ENCODE measurements at places on chromosomes 4 and X.

- no peak for DNase-seq
Measured at GRCh38 chrX:139078761-139079280, 367.3 kb upstream of the FGF13 start.

GRCh38 chrX:153401133-153401764, at the start of gene PNMA6E:
PNMA6E (minus strand) TSS chrX:153401350; CDS start chrX:153398849, 2,501 bp downstream.
- DNase-seq = no peak

GRCh38 chr4:7526929-7527535, 92.3 kb upstream of the PSAPL1 start:
- no peak for DNase-seq

- DNase-seq = no peak
Measured at GRCh38 chr4:40251366-40251765, 54.5 kb downstream of the RHOH start.

GRCh38 chr4:56995525-56995924, 16.8 kb downstream of the POLR2B start:
- no peak for DNase-seq

GRCh38 chr4:69999420-69999819, 3.7 kb downstream of the STATH start:
- DNase-seq = no peak

GRCh38 chrX:32530802-32531403, 680.4 kb downstream of the DMD start:
- DNase-seq = no peak

GRCh38 chr4:42280327-42281095, 116.8 kb upstream of the SHISA3 start:
- DNase-seq = no peak

DNA sequence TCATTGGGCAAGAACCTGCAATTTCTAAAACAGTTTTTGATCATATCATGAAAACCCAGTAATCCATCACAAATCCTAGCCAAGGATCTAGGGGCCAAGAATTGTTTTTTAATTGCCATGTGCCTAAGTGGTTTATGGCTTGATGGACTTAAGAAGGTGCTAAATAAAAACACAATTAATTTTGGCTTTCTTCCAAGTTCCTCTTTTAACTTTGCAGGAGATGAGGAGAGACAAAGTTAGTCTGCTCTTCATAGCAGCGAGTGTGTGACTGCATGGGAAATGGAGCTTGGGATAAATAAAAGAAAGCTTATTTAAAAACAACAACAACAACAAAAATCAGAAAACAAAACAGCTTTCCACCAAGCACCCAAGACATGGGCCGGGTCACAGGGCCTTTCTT, 41.4 kb downstream of the ARHGEF9 start:
- no peak for DNase-seq

GRCh38 chr4:17708992-17709762, 72.2 kb downstream of the FAM184B start:
- peak; percentile 62 for DNase-seq

DNA sequence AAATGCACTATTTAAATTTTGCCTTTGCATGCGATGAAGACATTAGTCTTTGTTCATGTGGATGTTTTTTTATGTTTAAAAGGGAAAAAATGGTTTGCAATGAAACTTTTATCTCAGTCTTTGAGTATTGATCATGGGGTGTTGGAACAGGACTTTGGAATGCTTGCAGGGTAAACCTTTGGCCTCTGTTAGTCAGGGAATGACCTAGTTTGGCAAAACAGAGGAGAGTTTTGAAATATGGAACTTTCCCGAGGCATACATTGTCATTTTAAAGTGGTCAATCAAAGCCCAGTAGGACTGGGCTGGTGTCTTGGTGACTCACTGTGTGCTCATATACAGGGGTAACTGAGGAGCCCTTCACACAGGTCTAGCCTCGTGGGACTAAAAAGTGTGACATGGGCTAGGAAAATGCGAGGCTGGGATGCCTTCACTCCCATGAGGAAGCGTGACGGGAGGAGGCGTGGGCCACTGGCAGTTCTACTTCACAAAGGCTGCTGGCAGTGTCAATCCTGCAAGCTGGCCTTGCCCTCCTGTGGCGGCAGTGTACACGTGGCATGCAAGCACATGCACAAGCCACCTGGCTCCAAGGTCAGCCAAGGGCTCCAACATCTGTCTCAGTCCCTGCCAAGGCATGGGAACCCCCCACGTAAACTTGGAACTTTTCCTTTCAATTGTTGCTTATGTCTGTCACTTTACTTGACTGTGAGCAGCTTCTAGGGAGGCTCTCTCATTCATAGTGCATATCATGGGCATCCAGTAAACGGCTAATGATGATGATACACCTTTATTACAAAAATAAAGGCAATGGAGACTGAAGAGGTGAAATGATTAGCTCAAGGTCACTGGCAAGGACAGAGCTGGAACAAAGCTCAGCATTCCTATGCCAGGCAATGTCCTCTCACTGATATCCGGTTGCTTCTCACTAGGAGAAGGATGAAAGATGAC, 5.2 kb upstream of the F11 start:
- no peak for DNase-seq

DNA sequence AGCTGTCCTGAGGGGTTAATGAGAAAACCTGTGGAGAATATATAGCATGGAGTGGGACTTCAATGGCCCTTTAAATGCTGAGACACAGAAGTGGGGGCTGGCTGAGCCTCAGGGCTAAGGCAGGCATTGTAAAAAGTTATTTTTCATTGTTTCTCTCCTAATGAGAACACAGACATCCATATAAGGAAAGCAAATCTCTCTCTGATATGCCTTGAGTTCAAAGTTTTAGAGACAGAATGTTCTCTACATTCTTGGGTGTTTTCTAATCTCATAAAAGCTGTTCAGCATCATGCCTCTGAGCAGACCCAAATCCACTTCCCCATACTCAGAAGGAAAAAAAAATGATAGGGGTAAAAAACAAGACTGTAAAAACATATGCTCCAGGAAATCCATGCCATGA, 16.8 kb upstream of the RAB40A start:
- DNase-seq = no peak

GRCh38 chrX:13000301-13000811, 25.4 kb downstream of the TMSB4X start:
- DNase-seq = no peak

- DNase-seq = no peak
Measured at GRCh38 chr4:182137343-182137742, 105.9 kb upstream of the TENM3 start.

- DNase-seq = no peak
Measured at GRCh38 chrX:17496407-17496806, 121.4 kb downstream of the NHS start.

- no peak for DNase-seq
Measured at GRCh38 chr4:89382439-89382838, 74.8 kb upstream of the GPRIN3 start.

GRCh38 chr4:145904413-145905177, 34.0 kb downstream of the ZNF827 start:
- DNase-seq = no peak

- DNase-seq = no peak
Measured at GRCh38 chrX:106401965-106402559, 209.7 kb upstream of the RADX start.

GRCh38 chrX:71109051-71109450, 2.3 kb downstream of the IL2RG start:
- DNase-seq = no peak

DNA sequence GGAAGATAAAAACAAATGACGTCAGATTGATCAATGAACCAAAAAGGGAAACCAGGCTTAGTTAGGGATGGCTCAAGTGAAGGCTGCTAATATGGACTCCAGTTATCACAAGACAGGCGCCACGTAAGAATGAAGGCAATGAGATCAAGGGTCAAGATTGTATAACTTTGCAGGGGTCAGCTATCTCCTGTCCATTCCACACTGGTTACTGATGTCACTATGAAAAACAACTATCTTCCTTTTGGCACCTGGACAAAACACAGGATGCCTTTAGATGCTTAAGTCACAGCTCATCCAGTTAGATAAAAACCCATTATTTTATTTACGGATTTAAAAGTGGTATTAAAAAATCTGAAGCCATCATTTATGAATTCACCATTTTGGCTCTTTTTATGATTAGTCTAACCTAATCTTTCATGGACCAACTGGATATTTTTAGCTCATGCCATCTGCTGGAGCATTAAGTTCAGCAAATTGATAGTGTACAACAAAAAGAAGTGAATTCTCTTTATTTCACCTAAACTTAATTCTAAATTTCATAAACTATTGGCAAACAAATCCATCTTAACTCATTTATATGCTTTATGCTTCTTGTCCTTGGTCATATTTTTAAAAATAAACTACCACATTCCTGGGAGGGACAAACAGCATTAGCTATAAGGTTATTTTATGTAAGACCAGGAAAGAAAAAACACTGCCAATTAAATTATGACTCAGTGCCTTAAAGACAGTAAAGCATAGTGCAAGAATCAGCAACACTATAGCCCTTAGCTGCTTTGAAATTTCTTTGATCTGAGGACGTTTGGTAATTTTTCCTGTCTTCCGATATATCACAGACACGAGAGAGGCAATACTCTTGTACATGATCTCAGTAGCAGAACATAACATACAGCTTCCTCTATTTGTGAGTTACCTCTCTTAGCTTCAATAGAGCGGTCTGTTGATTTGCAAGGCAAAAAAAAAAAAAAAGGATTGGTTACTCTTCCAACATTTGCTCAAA, 27.0 kb downstream of the DHX15 start:
- DNase-seq = no peak

DNA sequence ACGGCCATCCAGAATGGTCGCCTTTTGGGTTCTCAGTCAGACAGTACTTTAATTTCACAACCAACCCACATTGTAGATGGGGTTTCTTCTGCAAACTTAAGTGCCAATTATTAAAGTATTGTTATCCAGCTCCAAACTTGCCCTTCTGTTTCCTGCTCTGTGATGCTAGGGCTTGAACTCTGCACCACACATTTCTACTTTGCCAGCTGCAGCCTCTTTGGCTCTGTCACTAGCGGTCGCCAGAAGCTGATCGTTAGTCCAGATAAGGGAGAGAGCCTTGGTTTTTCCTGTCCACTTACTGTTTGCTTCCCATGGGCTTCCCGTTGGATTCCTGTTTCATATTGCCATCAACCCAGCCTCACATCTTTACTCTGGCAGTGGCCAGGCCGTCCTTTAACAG, 196.6 kb downstream of the ASB9 start:
- no peak for DNase-seq

DNA sequence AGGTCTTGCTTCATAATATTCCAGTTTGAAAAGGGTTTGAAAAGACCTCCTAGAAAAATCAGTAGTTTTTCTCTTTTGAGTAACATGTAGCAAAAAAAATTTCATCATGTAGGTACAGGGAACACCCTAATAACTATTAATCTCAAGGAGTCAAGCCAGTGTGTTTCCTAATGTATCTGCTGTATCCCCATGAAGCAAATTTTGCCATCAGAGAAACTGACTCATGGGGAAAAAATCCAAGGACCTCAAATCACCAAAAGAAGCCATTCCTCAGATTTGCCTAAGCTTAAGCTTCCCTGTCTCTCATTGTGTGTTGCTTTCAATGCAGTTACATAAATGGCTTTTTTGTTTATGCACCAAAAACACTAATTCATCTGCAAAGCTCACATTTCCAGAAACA, 29.7 kb downstream of the F9 start:
- no peak for DNase-seq

- DNase-seq = no peak
Measured at GRCh38 chr4:40608628-40609027, 21.0 kb downstream of the RBM47 start.

GRCh38 chrX:43969504-43970501, 3.4 kb downstream of the NDP start:
- DNase-seq = no peak

DNA sequence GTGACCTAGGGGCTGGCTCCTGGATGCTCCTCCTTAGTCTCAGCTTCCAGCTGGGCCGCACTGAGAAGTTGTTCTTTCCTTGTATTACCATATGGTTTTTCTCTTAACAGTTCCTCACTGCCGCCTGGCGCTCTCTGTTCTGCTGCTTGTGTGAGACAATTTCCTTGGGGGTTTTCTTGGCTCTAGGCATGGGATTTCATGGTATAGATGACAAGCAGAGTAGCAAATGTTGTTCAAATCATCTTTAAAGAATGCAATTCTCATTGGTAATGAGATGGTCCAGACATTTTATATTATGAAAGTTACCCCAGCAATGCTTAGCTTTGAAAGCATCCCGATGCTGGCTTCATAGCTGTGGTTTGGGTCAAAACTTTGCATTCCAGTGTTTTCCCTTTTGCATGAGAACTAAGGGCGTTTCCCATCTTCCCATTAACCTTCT, 37.6 kb downstream of the SEPTIN11 start:
- no peak for DNase-seq

DNA sequence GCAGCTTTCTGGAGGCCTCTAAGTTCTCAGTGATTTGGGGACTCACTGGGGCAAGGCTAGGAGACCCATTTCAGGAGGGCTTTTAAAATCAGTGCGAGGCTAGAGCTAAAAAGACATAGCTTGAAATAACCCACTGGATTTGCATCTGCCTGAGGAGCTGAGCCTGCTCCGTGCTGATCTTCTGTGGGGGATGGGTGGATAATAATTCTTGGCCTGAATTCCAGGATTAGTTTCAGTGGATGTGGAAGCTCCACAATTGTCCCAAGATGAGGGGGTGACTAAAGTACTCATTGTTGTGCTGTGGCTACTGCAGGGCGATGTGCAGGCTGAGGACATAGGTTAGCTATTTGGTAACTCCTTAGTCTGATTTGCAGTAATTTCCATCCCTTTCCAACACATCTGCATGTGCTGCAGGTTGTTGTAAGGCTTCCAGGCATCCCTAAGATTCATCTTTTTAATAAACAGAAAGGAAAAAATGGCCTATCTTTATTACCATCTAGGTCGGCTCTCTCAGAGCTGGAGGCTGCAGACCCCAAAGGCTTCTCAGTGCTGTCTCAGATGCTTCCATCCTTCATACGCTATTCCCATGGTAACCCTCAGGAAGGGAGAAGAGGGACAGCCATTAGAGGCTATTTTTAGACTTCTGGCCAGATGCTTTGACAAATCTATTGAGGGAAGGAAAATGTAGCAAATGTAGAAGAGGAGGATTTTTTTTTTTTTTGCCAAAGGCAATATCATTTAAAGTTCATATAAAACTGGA, 63.4 kb downstream of the GRXCR1 start:
- DNase-seq = no peak

DNA sequence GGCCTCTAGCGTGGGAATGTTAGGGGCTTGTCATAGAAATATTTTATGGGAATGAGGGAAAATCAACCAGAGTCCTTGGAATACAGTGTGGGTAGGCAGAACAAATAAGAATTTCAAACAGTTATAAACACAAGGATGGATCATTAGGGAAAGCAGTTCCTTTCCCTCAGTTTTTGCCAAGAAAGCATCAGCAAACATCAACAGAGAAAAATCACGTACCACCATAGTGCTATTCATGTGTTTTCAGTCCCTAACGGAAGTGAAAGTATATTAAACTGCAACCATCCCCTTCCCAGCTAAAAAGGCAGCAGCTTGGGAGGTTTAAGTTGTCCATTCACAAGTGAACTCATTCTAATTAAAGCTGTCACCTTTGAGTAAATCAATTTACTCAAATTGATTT, 334.4 kb upstream of the PCDH18 start:
- DNase-seq = no peak

GRCh38 chrX:19814240-19814639, 73.2 kb downstream of the SH3KBP1 start:
- DNase-seq = no peak

DNA sequence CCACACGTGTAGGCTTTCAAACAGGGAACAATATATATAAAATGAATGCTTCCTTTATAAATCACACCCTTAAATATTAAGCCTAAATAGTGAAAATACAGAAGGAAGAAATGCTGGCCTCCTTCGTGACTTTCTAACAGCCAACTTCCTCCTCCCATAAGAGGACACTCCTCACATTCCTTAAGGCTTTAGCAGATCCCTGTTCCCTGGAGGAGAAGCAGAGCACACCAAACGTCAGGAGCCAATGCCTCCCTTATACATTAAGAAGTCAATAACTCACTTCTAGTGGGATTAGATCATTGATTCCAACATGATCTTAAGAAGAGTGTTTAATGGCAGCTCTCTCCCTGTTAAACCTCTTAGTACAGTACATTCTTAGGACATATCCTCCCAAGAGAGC, 108.4 kb upstream of the FAM241A start:
- no peak for DNase-seq
